ENCODE measurements at places on chromosomes 4 and X.

DNA sequence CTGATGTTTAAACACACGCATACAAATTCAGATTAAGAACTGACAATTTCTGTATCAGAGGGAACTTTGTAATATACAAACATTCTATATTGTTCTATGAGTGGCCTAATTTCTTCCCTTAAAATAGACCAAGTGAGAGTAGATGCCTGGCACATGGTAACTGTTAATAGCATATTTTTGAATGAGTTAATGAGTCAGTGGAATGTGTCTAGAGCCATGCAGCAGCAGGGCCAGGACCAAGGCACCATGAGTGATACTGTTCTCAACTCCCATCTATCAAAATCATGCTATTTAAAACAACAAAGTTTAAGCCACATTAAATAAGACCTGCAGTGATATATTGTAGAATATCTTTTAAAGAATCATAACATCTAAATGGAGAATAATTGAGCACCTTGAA is 98.3 kb downstream of the ARHGAP24 start:
- DNase-seq = no peak

DNA sequence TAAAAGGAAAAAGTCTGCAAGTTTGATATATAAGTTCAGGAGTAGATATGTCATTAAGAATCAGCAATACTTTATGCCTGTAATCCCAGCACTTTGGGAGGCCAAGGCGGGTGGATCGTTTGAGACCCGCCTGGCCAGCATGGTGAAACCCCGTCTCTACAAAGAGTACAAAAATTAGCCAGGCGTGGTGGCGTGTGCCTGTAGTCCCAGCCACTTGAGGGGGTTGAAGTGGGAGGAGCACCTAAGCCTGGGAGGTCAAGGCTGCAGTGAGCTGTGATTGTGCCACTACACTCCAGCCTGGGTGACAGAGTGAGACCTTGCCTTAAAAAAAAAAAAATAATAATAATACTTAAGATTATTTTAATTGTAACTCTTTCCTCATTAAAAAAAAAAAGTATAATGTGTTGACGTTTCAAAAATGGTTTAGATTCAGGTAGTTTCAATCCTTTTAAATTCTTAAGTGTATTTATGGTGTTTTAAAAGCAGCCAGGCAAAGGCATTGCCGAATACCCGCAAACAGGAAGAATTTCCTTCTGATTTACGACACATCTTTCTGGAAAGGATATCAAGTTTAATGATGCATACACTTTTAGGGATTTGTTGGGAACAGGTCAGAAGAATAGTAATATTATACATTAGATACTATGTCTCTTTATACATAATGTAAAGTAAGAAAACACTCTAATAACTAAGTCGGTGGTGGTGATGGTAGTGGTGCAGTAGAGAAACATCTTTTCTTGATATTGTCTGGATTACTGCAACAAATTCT is 80.9 kb downstream of the KDM6A start:
- DNase-seq = no peak

GRCh38 chr4:3123181-3123671 is 48.7 kb downstream of the HTT start:
- DNase-seq = no peak

DNA sequence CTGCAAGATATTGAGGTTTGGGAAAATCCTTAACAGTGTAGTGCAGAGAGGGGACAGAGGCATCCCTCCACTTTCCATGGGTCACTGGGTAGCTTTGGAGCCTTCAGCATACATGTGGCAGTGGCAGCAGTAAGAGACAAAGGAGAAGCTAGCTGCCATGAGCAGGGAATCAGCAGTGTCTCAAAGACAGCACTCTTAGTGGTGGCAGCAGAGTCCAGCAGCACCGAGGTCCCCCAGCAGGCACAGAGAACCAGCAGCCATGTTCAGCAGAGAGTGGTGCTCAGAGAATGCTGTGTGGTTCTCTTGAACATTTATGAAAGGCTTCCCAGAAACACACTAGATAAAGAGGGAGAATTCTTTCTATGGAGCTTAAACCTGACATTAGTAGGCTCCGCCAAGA is 308.5 kb downstream of the CENPC start:
- DNase-seq = no peak

DNA sequence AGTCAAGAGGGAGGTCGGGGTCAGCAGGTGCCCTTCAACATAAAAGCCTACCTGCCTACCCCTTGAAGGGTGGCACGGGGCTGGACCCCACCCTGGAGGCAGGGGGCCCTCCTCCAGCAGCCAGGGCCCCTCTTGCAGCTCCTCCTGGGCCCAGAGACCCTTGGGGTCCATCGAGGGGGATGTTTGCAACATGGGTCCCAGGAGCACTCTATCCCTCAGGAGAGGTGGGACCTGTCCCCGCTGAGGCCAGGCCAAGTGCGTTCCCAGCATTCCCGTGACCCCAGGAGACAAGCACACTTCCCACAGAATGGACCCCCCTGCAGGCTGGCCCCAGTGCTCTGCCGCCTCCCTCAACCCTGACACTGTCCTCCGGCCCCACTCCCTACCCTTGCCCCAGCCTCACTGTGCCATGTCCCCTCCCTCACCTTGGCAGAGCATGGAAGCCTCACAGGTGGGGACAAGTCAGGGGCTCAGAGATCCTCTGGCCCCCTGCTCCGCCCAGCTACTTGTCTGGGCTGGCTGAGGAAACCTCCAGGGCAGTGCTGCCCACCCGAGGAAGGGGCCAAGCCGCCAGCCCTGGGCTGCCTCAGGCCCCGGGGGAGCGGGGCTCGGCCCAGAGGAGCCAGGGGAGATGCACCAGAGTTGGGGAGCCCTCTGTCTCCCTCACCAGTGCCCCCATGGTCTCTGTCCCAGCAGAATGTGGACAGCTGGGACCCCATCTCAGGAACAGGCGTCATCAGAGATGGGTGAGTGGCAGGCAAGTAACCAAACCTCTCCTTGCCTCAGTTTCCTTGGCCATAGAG is 2.2 kb downstream of the MXD4 start:
- DNase-seq = no peak

DNA sequence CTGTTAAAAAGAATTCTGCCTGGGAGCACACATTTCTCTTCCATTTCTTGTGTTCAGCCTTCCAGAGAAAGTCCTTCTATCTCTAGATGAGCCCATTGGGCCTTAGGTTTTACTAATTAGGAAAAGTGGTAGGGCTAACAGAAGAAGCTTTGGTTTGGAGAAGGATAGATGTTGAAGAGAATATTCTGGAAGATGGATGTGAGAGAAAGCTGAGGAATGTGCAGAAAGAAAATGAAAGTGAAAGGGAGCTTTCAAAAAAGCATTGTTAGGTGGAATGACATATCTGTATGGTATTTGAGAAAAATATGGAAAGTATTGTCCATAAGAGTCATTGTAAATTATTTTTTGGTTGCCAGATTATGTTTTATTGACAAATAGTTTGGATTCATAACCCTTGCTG is 474.8 kb upstream of the SLIT2 start:
- no peak for DNase-seq

GRCh38 chr4:3443750-3444309 is 2.1 kb downstream of the HGFAC start:
- DNase-seq = no peak

DNA sequence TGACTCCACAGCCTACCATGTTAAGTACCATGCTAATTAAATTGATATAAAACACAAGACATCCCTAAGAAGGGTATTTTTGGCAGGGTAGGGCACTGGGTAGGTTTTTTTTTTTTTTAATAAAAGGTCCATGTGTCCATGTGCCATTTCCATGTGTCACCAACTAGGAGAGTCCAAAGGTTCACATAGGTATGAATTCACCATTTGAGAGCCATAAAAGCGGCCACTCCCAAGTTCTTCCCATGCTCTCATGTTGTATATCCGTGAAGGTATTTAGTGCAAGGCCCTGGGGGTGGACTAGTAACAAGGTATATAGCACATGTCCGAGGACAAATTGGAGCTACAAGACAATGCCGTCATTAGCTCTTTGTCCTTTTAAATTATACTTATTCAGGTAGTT is 107.3 kb downstream of the PDE5A start:
- no peak for DNase-seq

GRCh38 chrX:13387666-13388494 is 68.0 kb upstream of the ATXN3L start:
- no peak for DNase-seq

All from RWPE1 (cell line).